ENCODE measurements at places on chromosomes 2 and 18.

DNA sequence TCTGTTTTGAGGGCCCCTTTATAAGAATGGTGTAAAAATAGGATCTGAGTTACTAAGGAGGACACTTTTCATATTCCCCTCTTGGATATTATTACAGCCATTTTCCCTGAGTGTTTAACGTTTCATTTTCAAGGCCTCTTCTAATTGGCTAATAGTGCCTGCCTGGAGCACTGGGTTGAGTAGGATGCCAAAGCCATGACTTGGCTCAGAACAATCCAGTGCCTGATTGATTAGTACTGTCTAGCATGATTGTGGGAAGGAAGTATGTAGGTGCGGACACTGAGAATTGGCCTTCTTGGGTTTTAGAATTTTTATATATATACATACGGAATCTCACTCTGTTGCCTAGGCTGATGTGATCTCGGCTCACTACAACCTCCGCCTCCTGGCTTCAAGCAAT, 66.1 kb downstream of the NAB1 start:
- H3K4me1 ChIP-seq, result peaks cover 40% of the 10 kb centered on the region
- H3K27ac ChIP-seq, result no peak overlapping the region
- H3K36me3 ChIP-seq, result no peaks in the 10 kb centered on the region
- no peaks in the 10 kb centered on the region for H3K27me3 ChIP-seq
- no peak overlapping the region for H3K4me3 ChIP-seq
- peak; percentile 31 for DNase-seq

GRCh38 chr2:237731663-237732062, 66.9 kb upstream of the RBM44 start:
- H3K36me3 ChIP-seq, result peaks cover 11% of the 10 kb centered on the region
- H3K27me3 ChIP-seq, result no peaks in the 10 kb centered on the region

- H3K27ac ChIP-seq, result no peak overlapping the region
- peaks cover 10% of the 10 kb centered on the region for H3K4me1 ChIP-seq
- H3K36me3 ChIP-seq, result no peaks in the 10 kb centered on the region
- H3K27me3 ChIP-seq, result no peaks in the 10 kb centered on the region
- H3K4me3 ChIP-seq, result no peak overlapping the region
These were observed 64.3 kb upstream of the CYP26B1 start for GRCh38 chr2:72211777-72212485.

GRCh38 chr18:61893971-61894750, 1.4 kb upstream of the RNF152 start:
- H3K27me3 ChIP-seq, result no peaks in the 10 kb centered on the region
- peak; percentile 62 for DNase-seq
- H3K36me3 ChIP-seq, result no peaks in the 10 kb centered on the region
- H3K4me1 ChIP-seq, result peaks cover 12% of the 10 kb centered on the region

DNA sequence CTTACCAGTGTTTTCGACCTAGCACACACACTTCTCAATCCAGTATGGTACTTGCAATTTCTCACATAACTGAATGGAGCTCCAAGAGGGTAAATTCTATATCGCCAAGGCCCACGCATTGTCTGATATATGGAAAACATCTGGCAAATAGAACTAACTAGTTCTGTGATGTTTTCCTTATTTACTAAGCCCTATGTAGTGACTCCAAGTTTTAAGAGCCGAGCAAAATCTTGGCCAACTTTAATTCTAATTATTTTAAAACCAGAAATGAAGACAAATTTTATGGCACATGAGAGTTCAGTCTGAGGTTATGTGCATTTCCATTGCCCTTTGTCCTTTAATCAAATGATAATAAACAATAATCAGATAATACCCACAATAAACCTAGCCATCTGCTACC, 1119.7 kb upstream of the CNTNAP5 start:
- no peak overlapping the region for H3K27ac ChIP-seq
- no peaks in the 10 kb centered on the region for H3K4me1 ChIP-seq
- no peak for DNase-seq
- no peak overlapping the region for H3K4me3 ChIP-seq
- H3K27me3 ChIP-seq, result no peaks in the 10 kb centered on the region

GRCh38 chr18:58218117-58218516, 174.1 kb downstream of the NEDD4L start:
- H3K27ac ChIP-seq, result peak overlapping the region; percentile 55
- peaks cover 78% of the 10 kb centered on the region for H3K4me1 ChIP-seq
- no peaks in the 10 kb centered on the region for H3K27me3 ChIP-seq
- no peak overlapping the region for H3K4me3 ChIP-seq
- H3K36me3 ChIP-seq, result no peaks in the 10 kb centered on the region
- peak; percentile 97 for DNase-seq

GRCh38 chr2:188416367-188416766, 124.7 kb downstream of the GULP1 start:
- no peaks in the 10 kb centered on the region for H3K27me3 ChIP-seq
- H3K36me3 ChIP-seq, result no peaks in the 10 kb centered on the region
- no peak for DNase-seq
- no peak overlapping the region for H3K27ac ChIP-seq
- no peak overlapping the region for H3K4me3 ChIP-seq

GRCh38 chr2:65901756-65902155, 469.4 kb upstream of the SPRED2 start:
- peaks cover 76% of the 10 kb centered on the region for H3K27me3 ChIP-seq
- no peak overlapping the region for H3K4me3 ChIP-seq
- no peak overlapping the region for H3K27ac ChIP-seq
- no peak for DNase-seq
- no peaks in the 10 kb centered on the region for H3K4me1 ChIP-seq

GRCh38 chr2:172427990-172428831, 825 bp downstream of the ITGA6 start:
- H3K27me3 ChIP-seq, result no peaks in the 10 kb centered on the region
- peak; percentile 56 for DNase-seq
- H3K36me3 ChIP-seq, result no peaks in the 10 kb centered on the region
- H3K4me3 ChIP-seq, result peak overlapping the region; percentile 82

GRCh38 chr2:25041307-25041927, 459 bp upstream of the EFR3B start:
- H3K27me3 ChIP-seq, result no peaks in the 10 kb centered on the region
- H3K36me3 ChIP-seq, result no peaks in the 10 kb centered on the region
- DNase-seq, result peak; percentile 79
- peak overlapping the region; percentile 76 for H3K4me3 ChIP-seq
- H3K27ac ChIP-seq, result no peak overlapping the region

DNA sequence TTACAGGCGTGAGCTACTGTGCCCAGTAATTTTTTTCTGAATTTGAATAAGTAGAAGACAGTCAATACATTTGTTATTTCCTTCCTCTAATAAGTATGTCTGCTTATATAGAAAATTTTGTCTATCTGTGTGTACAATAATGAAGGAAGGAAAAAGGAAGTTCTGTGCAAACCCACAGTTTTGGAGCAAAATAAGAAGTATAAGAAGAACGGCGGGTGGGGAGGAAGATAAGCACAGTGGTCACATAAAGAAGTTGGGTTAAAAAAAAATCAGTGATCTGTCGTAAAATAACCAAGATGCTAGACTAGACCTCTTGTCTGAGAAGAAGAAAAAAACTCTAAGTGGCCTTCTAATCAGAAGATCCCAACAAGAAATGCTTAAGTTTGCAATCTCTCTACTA, 20.2 kb downstream of the MGAT4A start:
- DNase-seq, result no peak
- no peaks in the 10 kb centered on the region for H3K27me3 ChIP-seq

GRCh38 chr2:43754180-43754579, 19.7 kb upstream of the DYNC2LI1 start:
- no peaks in the 10 kb centered on the region for H3K36me3 ChIP-seq
- DNase-seq, result no peak
- H3K4me3 ChIP-seq, result no peak overlapping the region
- peaks cover 12% of the 10 kb centered on the region for H3K4me1 ChIP-seq
- no peak overlapping the region for H3K27ac ChIP-seq

DNA sequence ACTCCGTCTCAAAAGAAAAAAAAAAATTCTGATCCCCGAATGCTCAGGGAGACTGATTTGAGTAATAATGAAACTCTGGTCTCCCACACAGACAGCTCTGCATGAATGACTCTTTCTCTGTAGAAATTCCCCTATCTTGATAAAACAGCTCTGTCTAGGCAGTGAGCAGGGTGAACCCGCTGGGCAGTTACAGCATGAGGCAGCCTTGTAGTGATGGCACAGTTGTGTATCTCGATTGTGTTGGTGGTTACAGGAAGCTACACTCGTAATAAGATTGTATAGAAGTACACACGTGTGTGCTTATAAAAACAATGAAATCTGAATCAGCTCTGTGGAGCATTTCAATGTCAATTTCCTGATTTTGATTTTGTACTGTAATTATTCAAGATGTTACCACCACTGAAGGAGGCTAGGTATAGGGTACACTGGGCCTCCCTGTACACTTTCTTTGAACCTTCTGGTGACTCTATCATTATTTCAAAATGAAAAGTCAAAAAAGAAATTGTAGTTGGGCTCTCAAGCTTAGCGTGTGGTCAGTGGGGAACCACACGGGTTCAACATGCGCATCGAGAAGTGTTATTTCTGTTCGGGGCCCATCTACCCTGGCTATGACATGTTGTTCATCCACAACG, 34.9 kb upstream of the ATP8B1 start:
- H3K36me3 ChIP-seq, result no peaks in the 10 kb centered on the region
- peaks cover 16% of the 10 kb centered on the region for H3K4me1 ChIP-seq
- no peak for DNase-seq
- no peaks in the 10 kb centered on the region for H3K27me3 ChIP-seq
- no peak overlapping the region for H3K4me3 ChIP-seq
- no peak overlapping the region for H3K27ac ChIP-seq

GRCh38 chr2:207983641-207984042, 41.7 kb downstream of the PLEKHM3 start:
- H3K36me3 ChIP-seq, result no peaks in the 10 kb centered on the region
- no peak overlapping the region for H3K4me3 ChIP-seq
- no peak overlapping the region for H3K27ac ChIP-seq
- no peak for DNase-seq
- H3K4me1 ChIP-seq, result no peaks in the 10 kb centered on the region
- H3K27me3 ChIP-seq, result no peaks in the 10 kb centered on the region

DNA sequence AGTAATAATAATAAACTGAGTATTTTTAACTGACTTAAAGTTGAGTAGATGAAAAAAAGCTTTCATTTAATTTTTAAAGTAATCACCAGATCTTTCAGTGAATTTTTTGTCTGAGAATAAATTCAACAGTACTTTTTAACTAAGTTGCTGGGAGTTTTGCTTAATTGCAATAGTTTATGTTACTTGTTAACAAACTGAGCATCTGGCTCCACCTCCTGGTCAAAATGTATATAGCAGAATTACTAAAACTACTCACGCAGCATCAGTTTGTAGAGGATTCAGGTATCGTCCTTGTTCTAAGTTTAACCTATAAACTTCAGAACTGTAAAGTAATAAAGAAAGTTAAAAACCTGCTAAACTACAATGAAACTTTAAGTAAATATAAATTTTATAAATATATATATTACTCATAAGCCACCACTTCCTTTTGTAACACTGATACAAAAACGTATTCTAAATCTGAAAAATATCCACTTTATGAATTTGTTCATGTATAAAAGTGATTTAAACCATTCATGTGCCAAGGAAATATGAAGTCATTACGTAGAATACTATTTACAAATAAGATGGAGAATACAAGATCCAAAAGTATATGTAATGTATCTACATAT, 21.3 kb downstream of the NOL10 start:
- H3K4me1 ChIP-seq, result no peaks in the 10 kb centered on the region
- no peak overlapping the region for H3K27ac ChIP-seq
- DNase-seq, result peak; percentile 87
- peaks cover 48% of the 10 kb centered on the region for H3K36me3 ChIP-seq

GRCh38 chr2:172908275-172908674, 167.4 kb upstream of the MAP3K20 start:
- H3K4me3 ChIP-seq, result no peak overlapping the region
- no peaks in the 10 kb centered on the region for H3K27me3 ChIP-seq
- H3K36me3 ChIP-seq, result no peaks in the 10 kb centered on the region
- no peak overlapping the region for H3K27ac ChIP-seq

GRCh38 chr2:177467646-177468045, 75.1 kb downstream of the AGPS start:
- H3K36me3 ChIP-seq, result 0 out of 2 replicates have a peak, but pooled peaks cover 12% of the 10 kb centered on the region
- DNase-seq, result peak; percentile 49
- no peak overlapping the region for H3K27ac ChIP-seq
- H3K27me3 ChIP-seq, result no peaks in the 10 kb centered on the region
- H3K4me3 ChIP-seq, result no peak overlapping the region
- peaks cover 13% of the 10 kb centered on the region for H3K4me1 ChIP-seq

GRCh38 chr2:238947243-238947760, 99.4 kb downstream of the TWIST2 start:
- H3K27ac ChIP-seq, result peak overlapping the region; percentile 99
- H3K36me3 ChIP-seq, result no peaks in the 10 kb centered on the region
- peak overlapping the region; percentile 53 for H3K4me3 ChIP-seq
- no peaks in the 10 kb centered on the region for H3K27me3 ChIP-seq
- no peak for DNase-seq

DNA sequence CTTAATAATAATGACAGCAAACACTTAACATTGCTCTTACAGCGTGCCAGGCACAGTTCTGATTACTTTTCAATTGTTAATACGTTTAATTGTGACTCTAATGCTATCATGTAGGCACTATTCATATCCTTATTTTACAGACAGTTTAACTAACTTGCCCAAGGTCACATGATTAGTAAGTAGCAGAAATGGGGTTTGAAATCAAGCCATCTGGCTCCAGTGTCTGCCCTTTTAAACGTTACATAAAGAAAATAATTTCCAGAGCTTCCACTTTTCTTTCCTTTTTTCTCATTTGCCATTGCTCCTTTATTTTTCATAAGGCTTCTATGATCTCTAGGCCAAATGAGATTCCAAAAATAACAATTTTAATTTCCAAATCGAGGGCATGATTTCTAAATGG, 50.6 kb upstream of the IKZF2 start:
- DNase-seq, result no peak
- no peaks in the 10 kb centered on the region for H3K27me3 ChIP-seq
- no peaks in the 10 kb centered on the region for H3K4me1 ChIP-seq
- H3K27ac ChIP-seq, result no peak overlapping the region
- no peak overlapping the region for H3K4me3 ChIP-seq
- no peaks in the 10 kb centered on the region for H3K36me3 ChIP-seq

DNA sequence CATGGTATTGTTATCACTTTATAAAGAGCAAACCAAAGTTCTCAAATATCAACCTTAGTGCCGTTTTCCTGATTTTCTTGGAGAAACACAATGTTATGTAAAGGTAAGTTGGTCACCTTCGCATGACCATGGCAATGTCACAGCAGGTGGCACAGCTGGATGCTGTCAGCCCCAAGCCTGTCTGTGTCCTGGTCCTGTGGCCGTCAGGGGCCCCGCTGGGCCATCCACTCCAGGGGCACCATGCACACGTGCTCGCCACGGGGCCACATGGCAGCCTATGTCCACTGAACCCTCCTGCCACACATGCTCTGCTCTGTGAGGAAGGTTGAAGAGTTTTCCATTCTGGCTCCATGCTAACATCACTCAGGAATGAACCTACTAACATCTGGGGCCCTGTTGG, 85.9 kb downstream of the EIPR1 start:
- no peaks in the 10 kb centered on the region for H3K36me3 ChIP-seq
- no peak overlapping the region for H3K4me3 ChIP-seq
- no peak for DNase-seq
- H3K4me1 ChIP-seq, result no peaks in the 10 kb centered on the region
- H3K27ac ChIP-seq, result no peak overlapping the region

DNA sequence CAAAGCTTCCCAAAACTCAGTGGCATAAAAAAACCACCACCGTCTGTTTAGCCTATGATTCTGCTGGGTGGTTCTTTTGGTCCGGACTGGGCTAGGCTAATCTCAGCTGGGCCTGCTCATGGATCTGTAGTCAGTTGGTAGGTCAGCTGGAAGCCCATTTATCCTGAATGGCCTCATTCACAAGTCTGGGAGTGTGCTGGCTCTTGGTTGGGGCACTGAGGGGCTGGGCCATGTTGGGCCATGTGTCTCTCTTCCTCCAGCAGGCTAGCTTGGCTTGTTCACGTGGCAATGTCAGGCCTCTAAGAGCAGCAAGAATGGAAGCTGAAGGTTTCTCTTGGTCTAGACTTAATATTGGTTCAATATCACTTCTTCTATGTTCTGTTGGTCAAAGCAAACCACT, 95.7 kb upstream of the HS6ST1 start:
- H3K36me3 ChIP-seq, result no peaks in the 10 kb centered on the region
- no peak for DNase-seq
- no peak overlapping the region for H3K4me3 ChIP-seq
- no peak overlapping the region for H3K27ac ChIP-seq
- H3K27me3 ChIP-seq, result no peaks in the 10 kb centered on the region

Measured in PC-3 (cell line).